Activated CD4-positive, alpha-beta T cell treated with anti-CD3 and anti-CD28 coated beads, Interleukin-2, amount 10 ng/mL, durations not matched to agents 7 days and 5 days (primary cell): ENCODE measurements at places on chromosomes 2 and 18.

DNA sequence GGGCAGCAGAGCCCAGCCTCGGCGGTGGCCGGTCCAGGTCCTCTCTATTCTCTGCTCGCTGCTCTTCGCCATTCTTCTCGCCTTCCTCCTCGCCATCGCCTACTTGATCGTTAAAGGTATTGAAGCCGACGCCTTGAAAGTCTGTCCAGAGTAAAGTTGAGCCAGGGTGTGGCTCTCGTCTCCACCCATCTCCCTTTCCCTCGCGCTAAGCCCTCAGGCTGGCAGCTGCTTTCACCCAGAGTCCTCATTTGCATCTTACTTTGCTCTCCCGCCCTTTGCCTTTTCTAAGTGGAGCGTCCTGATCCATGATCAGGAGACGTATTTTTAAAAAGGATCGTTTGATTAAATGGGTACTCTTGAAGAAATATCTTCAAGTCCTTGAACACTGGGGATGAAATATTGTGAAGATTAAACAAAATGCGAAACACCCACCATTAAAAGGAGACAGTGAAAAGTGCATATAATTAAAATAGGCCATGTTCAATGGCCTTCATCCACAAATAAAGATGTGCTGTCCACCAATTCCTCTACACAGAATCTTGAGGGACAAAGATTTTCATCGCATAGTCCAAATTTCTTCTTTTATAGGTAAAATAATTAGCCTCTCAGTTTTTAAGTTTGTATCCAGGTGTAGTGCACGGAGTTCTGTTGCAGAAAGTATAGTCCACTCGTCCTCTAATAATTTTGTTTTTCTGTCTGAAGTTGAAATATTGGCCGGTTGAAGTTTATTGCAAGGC is 657 bp downstream of the ARL6IP6 start:
- DNase-seq: peak; percentile 53

- DNase-seq: no peak
Observed at GRCh38 chr2:96863575-96864342, 5.9 kb upstream of the ANKRD39 start.

DNA sequence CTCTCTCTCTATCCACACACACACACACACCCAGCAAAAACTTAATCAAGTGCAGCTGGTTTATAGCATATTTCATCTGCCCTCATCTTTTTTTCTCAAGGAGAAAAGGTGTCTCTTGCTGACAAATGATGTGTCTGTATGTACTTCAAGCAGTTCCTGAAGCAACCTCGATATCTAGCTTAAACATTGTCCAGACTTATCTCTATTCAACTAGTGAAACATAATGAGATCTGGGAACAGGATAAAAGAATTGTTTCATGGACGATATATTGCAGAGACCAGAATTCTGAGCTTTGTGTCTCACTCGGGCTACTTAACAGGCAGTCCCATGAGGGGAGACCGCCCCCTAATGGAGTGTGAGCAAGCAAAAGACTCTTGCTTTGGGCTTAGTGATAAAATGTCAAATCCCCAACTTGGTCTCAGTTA is 929.2 kb upstream of the SOX11 start:
- no peak for DNase-seq

- DNase-seq: no peak
Observed at GRCh38 chr2:45093663-45094062, 84.4 kb upstream of the SIX2 start.

DNA sequence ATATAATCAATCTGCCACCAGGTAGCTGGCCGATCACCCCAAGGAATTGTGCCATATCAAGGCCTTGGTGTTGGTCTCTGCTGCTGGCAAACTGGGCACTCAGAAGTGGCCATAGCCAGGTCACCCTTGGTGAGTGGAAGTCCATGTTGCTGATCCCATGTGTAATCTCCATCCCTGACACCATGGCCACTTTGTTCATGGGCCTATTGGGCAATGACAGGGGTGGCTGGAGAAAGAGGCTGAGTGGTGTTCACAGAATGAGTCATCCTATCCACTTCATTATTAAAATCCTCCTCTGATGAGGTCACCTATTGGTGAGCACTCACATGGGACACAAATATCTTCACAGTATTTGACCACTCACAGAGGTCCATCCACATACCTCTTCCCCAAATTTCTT is 26.7 kb upstream of the CD226 start:
- DNase-seq: no peak

DNA sequence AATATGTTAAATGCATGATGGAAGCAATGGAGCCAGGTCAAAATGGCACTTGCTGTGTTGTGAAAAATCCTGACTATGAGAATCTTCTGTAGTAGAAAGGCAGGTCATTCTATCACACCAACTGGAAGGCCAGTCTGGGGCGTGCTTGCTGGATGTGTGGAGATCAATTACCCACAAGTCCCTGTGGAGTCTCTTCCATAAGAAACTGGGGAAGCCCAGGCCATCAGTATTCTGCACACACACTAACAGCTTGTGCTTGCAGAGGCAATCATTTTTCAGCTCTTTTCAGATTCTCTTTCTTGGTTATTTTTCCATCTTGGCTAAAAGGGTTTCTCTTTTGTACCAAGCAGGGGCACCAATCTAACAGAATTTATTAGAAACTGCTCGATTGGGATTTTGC is 190.8 kb downstream of the SLC8A1 start:
- no peak for DNase-seq

DNA sequence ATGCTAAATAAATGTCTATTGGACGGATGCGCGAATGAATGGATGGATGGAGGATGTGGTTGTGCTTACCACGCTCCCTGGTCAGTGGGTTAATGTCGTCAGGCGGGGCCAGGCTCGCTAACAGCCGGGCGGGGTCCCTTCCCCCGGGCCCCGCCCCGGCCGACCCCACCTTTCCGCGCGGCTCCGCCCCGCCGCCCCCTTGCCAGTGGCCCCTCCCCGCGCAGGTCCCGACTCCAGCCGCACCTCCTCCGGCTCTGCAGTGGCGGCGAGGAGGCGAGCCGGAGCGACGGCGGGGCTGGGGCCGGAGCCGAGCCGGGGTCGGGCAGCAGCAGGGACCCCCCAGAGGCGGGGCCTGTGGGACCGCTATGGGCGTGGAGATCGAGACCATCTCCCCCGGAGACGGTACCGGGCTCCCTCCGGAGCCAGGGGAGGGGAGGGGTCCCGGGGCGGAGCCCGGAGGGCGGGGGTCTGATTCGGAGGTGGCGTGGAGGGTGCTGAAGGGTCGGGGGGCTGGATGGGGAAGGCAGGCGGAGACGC is at the start of gene FKBP1B:
Gene FKBP1B (plus strand): TSS at position 257 of the 537 bp plus-strand sequence. CDS start 109 bp downstream, at position 366.
- DNase-seq: peak; percentile 58

DNA sequence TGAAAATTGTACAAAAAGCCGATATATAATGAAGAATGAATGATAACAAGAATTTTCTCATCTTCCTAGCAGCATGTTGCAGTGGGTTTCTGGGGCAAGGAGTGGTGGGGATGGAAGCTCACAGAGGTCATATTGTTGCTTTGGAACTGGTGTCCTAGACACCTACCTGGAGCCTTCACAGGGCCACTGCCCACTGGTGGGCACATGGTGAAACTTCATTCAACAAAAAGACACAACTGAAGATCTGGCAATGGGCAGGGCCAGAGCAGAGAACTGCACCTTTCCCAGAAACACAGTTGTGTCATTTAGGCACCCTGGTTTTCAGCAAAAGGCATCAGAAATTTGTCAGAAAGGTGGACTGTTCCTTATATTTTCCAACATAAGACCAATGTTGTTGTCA is 115.3 kb downstream of the FHOD3 start:
- no peak for DNase-seq

GRCh38 chr2:101558740-101559525 is 84.0 kb upstream of the RFX8 start:
- no peak for DNase-seq

GRCh38 chr18:3982541-3982940 is 472.6 kb downstream of the DLGAP1 start:
- DNase-seq: no peak

DNA sequence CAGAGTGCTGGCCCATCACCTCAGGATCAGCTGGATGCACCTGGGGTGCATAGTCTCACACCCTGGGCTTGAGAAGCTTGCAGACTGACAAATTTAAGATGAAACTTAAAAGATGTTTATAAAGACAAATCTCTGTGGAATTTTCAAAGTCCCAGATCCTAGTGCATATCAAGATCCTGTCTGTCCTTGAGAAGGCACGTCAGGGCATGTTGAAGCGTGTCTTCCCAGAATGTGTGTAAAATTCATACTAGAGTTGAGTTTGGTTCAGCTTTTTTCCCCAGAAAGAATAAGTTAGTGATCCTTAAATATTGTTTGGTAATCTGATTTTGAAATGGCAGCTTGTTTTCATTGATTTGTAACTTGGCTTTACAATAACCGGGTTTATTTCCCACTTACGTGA is 27.5 kb downstream of the INSIG2 start:
- no peak for DNase-seq

DNA sequence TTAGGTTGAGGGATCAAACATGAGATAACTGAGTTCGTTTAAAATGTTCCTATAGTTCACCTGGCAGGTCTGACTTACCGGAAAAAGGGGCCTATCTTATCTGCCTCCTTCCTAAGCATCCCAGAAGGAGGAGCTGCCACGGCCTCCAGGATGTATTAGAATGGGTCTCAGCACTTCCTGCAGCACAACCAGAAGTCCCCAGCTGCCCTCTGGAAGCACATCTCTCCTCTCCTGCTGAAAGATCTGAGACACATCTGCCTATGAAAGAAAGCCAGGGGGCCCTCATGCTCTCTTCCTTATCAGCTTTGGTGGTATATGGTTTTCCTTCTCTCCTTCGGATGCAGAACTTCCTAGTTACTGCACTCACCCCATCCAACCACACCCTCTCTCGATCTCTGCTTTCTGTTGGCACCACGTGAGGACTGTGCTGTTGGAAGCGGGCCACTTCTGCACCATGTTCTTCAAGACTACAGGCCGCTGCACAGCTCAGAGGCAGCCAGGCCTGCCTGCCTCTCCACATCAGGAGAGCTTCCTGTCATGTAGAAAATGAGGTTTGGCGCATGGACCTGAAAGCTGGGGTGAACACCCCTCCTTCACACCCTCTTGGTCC is 6.5 kb downstream of the IGFBP5 start:
- no peak for DNase-seq

DNA sequence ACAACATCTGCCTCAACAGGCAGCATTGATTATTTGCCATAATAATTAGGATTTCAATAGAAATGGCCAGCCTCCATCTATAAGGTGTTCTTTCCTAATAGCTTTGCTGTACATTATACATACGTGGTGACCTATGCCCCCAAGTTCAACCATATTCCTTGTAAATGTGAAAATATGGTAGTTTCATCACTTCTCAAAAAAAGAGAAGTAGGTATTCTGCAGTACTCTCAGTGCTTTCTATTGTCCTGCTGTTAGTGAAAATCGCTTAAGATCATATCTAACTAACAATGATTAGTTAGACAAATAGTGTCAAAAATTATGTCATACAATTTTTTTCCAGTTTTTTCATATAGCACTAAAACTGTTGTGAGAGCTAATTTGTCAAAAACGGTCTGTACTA is 79.6 kb downstream of the SLC4A10 start:
- DNase-seq: no peak

DNA sequence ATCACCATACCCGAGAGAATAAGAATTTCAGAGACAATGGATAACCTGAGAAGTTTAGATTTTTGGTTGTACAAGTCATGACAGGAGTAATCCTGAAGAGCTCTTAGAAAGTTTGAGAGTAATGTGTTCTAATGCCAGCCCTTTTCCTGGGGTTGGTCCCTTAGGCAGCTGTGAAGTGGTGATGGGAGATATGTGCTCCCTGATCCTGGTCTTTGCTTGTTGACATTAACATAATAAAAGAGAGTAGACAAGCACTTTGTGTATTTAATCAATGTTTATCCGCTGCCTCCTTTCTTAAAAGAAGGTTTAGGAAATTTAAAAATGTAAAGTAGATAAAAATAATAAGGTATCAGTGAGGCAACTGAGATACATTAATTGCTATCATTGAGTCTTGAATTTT is 13.8 kb upstream of the DSC3 start:
- DNase-seq: no peak

- no peak for DNase-seq
Observed at GRCh38 chr2:168852481-168852880, 37.7 kb downstream of the SPC25 start.

- DNase-seq: no peak
Observed at GRCh38 chr2:217994776-217995274, 8.0 kb downstream of the TNS1 start.

GRCh38 chr2:217275091-217275490 is 415.2 kb upstream of the TNP1 start:
- DNase-seq: no peak

- no peak for DNase-seq
Observed at GRCh38 chr2:237234268-237234667, 148.6 kb downstream of the COPS8 start.

- no peak for DNase-seq
Observed at GRCh38 chr2:205411558-205411957, 270.7 kb upstream of the NRP2 start.

- no peak for DNase-seq
Observed at GRCh38 chr18:66616523-66616983, 12.7 kb upstream of the CDH19 start.

DNA sequence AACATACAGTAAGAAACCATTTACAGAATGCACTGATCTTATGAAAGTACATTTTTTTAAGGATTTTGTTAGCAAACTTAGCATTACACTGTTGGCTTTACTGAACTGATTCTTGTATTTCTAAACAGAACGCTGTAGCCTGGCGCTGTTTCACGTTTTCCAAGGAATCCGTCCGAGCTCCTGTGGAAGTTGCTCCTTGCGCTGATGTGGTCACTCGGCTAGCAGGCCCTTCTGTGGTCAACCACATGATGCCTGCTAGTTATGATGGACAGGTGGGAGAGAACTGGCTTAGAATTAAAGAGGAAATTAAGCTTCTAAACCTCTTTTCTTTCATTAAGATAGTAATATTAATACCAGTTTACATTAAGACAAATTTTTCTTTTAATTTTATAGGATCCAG is 76.8 kb downstream of the CEP192 start:
- no peak for DNase-seq

GRCh38 chr2:157509744-157510143 is 65.9 kb upstream of the CYTIP start:
- no peak for DNase-seq

DNA sequence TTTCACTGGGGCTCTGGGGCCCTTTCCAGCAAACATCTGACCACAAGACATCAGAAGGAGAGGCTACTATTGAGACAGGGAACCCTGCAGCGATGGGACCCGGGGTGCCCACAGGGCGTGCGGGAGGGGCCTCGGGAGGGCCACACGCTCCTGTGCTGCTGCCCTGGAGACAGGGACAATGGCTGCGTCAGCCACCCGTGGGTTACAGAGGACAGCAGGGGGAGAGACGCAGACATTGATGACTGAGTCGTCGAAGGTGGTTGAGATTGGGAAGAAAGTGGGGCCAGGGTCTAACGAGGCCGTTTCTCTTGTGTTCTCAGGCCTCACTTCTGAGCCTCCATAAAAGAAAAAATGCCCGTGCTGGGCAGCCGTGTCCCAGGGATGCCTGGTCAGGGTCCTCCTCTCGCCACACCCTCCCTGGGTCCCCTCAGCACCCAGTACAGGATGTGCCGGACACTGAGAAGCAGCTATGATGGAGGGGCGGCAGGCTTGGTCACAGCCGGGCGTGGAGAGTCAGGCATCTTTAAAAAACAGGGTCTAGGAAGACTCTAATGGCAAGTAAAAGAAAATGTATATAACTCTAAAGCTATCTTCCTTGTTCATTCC is 73.9 kb downstream of the NDUFA10 start:
- no peak for DNase-seq
